Retina (tissue), 1 donor: ENCODE measurements at places on chromosomes 1 and 21.

DNA sequence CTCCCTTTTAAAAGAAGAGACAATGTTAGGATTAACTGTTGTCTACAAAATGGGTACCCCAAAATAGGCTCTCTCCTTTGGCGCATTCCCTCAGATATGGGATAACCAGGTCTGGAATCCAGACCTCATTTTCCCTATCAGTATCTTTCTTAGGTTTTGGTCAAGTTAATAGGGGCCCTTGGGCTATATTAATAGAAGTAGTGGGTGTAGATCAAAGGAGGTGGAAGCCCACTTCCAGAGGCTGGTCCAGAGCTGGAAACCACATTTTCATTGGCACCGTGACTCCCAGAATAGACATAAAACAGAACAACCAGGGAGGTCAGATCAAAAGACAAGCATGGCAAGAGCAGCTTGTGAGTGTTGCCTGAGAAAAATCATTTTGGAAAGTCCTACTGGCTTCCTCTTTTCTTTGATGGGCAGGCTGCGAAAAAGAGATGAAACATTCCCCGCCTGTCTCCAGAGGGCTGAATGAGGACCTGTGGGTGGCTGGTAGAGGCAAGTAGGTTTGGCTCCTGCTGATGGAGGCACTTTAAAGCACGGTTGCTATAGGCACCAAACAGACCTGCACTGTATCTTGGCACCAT lies 25.8 kb upstream of the KIF21B start:
- no peak for DNase-seq

- DNase-seq: no peak
These were observed at the start of gene DDR2 for GRCh38 chr1:162632217-162632666. TSS of gene DDR2 (plus strand) at chr1:162632464. CDS start at chr1:162719064, 86,600 bp downstream.

DNA sequence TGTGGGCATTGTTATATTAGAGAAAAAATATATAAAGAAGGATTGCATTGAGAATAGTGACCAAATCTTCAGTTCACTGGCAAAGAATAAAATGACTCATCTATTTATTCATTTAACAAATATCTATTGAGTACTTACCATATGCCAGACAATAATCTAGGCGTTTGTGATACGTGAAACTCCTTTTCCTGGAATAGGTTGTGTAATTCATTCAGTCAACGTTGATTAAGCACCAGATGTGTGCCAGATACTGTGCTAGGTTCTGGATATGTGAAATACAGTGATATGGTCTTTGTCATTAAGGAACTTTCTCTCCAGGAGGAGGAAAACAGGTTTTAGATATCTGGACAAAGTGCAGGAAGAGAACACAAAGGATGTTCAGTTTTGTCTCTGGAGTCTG lies 344.5 kb downstream of the RWDD3 start:
- no peak for DNase-seq

DNA sequence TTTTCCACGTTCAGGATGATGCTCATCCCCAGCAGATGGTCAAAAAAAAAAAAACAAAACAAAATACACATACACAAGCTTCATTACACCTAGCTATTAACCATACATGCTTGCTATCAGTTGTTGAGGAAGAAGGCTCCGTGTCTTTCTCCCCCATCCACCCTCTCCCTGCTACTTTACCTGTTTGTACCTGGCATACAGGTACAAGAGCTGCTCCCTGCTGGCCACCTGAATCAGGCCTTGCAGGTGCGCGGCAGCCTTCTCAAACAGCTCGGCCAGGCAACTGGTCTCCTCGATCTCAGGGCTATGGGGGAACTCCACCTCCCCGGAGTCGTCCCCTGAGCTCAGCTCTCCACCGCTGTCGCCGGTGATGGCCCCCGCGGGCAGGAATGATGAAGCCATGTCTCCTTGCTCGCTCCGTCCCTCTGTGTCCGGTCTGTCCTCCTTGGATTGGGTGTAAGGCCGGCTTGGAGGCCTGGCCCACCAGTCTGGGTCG lies 464 bp downstream of the ACBD6 start:
- no peak for DNase-seq

DNA sequence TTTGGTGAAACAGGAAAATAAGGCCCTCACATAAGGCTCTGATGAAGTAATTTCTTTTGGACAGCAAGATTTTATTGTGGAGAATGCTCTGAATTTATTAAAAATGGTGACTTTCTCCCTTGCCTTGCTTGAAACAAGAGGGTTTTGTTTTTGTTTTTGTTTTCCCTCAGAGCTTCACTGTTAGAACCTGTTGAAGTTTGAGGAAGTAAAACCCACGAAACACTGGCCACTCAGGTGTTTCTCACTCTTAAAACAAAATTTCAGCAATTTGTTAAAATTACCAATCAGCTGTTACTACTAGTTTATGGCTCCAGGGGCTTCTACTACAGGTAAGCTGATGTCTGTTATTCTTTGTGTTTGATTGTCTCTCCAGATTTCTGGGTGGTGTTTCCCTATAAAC lies 112.6 kb upstream of the B3GALT2 start:
- no peak for DNase-seq

DNA sequence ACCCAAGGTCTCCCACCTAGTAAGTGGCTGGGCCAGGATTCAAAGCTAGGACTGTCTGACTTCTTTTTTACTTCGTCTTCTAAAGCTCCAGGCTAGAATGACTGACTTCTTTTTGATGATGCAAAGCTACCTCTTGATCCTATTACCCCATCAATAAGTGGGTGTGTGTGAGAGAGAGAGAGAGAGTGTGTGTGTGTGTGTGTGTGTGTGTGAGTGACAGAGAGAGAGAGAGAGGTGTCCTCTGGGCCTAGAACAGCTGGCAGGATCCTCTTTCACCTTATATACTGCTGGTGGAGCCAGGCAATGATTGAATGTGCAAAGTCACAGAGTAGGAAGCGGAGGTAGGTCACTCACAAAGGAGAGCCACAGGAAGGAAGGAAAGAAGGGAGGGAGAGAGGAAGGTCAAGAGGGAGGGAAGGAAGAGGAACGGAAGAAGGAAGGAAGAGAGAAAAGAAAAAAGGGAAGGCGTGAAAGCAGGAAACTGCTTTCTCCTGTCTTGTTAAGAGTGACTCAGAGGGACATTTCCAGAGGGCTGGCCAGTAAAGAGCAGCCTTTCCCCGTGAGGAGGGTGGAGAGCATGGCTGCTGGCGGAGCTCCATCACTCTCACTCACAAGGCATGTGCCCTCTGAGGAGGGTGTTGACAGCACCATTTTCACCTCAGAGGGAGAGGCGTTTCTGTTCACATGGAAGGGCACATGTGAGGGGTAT lies 68.9 kb downstream of the CDC7 start:
- DNase-seq: no peak

DNA sequence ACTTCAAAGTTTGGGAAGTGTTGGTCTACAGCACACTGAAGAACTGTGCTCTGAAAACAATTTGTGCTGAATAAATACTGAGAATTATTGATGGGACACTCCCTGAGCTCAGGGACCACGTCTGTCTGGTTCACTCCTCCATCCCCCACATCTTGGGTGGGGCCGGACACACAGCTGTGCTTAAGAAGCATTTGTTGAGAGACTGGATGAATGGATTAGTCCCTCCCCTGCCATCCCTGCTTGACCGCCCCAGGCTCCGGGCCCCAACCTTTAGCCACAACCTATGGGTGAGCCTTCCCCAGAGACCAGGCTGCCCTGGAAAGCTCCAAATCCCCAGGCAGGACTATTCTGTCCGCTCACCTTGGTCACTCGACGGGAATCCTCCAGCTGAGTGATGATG lies 7.5 kb downstream of the TRIM63 start:
- no peak for DNase-seq

DNA sequence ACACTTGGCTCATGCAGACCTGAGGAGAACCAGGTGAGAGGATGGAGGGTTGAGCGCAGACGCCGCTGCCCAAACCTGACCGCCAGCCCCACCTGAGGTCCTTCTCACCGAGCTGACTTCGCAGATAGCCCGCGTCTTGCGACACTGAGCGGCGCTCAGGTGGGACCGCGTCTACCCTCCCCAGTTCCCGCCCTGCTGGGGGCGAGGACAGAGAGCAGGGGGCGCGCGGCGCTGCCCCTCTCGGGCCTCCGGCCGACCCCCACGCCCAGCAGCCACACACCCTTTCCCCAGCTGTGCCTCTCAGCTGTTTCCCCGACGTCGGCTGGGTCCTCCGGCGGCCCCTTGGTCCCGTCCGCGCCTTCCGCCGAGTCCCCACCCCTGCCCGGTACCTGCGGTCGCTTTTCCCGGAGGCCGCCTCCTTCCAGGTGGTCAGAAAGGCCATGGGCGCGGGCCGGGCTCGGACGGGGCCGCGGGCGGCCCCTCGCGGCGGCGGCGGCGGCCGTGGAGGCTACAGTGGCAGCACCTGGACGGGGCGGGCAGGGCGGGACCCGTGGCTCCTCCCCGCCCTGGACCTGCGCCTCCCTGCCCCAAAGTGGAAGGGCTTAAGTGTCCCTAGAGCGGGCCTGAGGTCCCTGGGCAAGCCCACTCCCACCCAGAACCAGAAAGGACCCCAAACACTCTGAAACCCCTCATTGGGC lies 14.4 kb upstream of the TTC39A start:
- DNase-seq: no peak

DNA sequence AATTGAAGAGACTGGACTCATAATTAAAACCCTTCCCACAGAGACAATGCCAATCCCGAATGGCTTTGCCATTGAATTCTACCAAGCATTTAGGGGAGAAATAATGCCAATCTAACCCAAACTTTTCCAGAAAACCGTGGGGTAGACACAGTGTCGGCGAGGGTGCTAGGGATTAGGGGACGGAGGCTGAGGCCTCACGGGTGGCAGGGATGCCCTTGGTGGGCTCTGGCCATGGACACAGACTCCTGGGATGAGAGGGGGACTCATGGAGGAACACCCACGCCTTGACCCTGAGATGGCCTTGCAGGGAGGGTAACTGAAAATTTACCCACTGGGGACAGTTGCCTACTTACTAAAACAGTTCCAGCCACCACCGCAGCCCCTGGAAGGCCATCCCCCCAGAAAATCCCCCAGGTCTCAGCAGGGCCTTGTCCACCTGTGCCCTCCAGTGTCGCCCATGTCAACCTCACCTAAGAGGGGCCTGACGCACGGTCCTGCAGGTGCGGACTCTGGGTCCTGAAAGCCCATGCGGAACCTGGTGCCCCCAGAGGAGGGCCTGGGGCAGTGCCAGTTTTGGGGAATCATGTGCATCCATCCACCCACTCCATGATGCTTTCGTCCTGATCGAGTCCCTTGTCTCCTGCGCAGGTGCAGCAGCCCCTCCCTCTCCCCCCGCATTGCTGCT lies 1.9 kb downstream of the KRTAP10-5 start:
- DNase-seq: no peak

- DNase-seq: peak; percentile 80
These were observed 1.1 kb downstream of the COL9A2 start for GRCh38 chr1:40315795-40316594.
